ENCODE measurements at places on chromosomes 6 and 20.

- no peak for DNase-seq
Measured at GRCh38 chr20:25669826-25670422, 26.7 kb downstream of the ZNF337 start.

- no peak for DNase-seq
Measured at GRCh38 chr6:130467146-130468050, 101.6 kb downstream of the TMEM200A start.

- DNase-seq = no peak
Measured at GRCh38 chr20:47735412-47736400, 49.6 kb downstream of the SULF2 start.

DNA sequence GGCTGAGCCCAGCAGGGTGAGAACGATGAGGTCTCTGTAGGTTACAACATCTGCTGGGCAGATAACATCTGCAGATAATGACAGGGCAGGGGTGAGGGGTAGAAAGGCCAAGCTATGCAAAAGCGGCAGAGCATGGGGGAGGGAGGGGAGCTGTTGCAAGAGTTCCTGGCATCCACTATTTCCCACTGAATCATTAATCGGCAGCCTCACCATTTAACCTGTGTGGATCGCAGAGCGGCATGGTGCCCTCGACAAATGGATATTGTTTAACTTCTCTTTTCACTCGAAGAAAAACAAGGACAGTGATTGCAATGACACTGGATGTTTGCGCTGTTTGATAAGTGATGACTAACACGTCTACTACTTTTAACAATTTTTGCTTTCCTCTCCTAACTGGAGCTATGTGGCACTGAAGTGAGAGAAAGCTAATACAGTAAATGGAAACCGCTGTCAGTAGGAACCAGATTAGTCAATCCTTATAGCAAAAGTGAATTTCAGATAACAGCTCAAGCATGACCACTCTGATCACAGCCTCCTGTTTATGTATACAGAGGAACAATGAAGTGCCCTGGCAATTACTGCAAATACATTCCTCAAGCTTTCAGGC lies 381.5 kb downstream of the TFAP2A start:
- no peak for DNase-seq

DNA sequence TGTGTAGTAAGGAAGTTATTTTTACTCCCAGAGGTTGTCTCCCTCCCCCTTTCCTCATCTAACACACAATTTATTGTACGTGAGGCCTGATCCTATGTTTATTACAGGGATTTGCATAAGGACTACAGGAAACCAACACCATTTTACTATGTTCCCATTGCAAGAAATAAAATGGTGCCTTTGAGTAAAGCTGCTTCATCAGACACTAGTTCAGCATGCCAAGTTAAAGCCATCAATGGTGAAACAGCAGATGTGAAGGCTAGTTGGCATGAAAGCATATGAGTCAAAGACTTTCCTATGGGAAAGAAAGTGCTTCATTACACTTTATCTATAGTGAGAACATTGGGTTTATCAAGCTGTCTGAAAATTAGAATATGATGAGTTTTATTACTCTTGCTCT lies 543.0 kb downstream of the GRIK2 start:
- DNase-seq = no peak

- no peak for DNase-seq
Measured at GRCh38 chr6:143224516-143224915, 163.8 kb downstream of the AIG1 start.

- DNase-seq = no peak
Measured at GRCh38 chr6:135897087-135897486, 45.6 kb downstream of the PDE7B start.

GRCh38 chr6:15524861-15525401 lies 137.9 kb downstream of the DTNBP1 start:
- no peak for DNase-seq

- no peak for DNase-seq
Measured at GRCh38 chr6:15961635-15962448, 167.0 kb upstream of the MYLIP start.

GRCh38 chr20:59988141-59988540 lies 29.9 kb downstream of the CDH26 start:
- DNase-seq = no peak

DNA sequence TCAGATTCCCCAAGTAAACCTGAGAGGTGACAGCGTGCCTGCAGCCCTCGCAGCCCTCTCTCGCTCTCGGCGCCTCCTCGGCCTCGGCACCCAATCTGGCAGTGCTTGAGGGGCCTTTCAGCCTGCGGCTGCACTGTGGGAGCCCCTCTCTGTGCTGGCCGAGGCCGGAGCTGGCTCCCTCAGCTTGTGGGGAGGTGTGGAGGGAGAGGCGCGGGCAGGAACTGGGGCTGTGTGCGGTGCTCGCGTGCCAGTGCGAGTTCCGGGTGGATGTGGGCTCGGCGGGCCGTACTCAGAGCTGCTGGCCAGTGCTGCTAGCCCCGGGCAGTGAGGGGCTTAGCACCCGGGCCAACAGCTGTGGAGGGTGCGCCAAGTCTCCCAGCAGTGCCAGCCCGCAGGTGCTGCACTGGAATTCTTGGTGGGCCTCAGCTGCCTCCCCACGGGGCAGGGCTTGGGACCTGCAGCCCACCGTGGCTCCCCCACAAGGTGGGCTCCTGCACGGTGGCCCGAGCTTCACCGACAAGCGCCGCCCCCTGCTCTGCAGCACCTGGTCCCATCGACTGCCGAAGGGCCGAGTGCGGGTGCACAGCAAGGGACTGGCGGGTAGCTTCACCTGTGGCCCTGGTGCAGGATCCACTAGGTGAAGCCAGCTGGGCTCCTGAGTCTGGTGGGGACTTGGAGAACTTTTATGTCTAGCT lies 809.7 kb upstream of the ADGRB3 start:
- no peak for DNase-seq

GRCh38 chr20:43529051-43529450 lies 21.6 kb downstream of the L3MBTL1 start:
- DNase-seq = no peak

DNA sequence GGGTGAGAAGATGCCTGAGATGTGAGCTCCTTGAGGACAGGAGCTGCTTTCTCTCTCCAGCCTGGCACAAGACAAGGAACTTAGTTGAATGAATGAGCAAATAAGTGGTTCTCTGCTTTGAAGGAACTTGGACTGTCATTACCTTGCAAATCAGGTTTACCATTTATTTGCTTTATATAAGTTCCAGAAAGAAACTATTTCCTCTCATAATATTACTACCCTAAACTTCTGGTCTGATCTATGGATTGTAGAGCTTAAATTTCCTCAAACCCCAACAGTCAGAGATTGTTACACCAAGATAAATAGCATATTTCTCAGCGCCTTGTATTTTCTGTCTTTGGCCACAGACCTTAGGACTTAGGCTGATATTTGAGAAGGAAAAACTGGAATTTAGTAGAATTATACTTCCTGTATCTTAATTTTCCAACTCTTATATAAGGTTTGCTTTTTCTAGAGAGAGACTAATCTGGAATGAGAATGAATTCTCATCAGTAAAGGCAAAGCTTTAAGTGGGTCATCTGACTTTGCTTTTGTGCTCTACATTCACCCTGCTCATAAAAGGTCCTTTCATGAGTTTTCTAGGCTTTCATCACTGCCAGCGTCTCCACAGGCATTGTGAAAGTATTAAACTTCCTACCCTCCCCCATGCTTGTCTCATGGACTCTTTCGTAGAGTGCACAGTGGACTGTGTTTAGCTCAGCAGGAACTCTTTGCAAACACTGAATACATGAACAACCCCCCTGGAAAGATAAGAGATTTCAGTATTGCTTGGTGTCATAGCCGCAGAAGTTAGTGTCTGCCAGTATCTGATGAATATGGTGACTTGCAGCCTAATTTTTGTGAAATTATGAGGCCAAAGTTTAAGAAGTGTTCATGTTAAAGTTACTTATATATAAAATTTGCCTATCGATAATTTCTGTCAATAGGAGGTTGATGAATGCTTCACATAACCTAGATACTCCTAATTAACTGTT lies 74.0 kb downstream of the PTPRA start:
- DNase-seq = no peak

DNA sequence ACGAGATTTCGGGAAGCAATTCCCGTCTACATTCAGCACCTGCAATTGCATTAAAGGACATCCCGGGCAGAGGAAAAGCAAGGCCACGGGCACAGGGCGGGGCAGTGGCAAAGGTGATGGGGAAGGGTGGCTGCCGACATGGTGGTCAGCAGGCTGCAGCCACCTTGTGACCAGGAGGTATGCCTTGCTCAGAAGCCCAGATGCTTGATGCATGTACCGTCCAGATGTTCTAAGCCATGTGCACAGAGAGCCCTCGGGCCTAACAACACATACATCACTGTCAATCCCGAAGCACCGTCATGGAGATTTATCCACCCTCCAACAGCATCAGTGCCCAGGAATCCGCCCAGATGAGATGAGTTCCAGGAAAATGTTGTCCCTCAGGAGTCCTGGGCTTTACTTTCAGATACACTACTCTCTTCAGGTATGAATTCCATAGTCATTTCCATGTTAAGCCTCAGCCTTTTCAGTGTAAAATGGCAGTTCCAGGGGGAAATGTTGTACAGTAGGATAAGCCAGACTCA lies 77.8 kb upstream of the FRMD1 start:
- no peak for DNase-seq

GRCh38 chr6:45467853-45468252 lies 90.1 kb upstream of the SUPT3H start:
- no peak for DNase-seq
